ENCODE measurements at places on chromosomes 5 and 9.

GRCh38 chr5:96259151-96259772, 173.8 kb downstream of the PCSK1 start:
- peak; percentile 5 for DNase-seq

DNA sequence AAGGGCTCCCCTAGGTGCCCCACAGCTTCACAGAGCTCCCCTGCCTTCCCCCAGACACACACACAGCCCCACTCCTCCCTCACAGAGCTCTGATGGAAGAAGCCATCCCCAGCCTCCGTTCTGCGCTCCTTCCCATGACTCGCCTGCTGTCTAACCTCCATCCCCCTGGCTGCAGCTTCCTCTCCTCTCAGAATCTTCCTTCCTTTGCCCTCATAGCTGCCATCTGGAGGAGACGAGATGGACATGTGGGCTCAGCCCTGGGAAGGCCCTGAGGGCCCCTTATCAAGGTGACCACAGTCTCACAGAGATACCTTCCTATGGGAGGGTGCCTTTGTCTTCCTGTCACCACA, 94.3 kb downstream of the PCDH1 start:
- no peak for DNase-seq

DNA sequence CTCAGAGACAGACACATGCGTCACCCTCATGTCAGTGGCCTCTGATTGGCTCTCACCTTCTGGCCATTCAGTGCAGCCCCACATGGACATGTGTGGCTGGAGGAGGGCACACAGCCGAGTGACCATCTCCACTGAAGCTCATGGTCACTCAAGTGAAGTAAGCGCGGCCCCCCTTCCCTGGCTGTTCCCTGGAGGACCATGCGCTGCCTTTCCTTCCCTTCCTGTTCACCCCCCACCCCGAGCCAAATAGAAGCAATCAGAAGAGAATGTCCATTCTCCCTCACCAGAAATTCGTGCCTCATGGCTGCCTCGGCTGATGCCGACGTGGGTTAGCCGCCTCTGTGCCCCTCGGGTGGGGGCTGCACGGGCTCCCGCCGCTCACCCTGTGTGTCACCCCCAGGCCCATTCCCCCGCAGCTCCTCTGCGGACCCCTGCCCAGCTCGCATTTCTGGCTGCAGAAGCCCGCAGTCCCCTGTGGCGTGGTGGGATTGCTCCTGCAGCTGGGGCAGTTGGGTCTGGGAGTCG, 12.5 kb upstream of the COL5A1 start:
- DNase-seq: no peak

GRCh38 chr5:90171466-90171865, 238.1 kb downstream of the CETN3 start:
- peak; percentile 14 for DNase-seq

GRCh38 chr9:18319918-18320445, 154.0 kb upstream of the ADAMTSL1 start:
- no peak for DNase-seq

GRCh38 chr5:125786021-125786420, 637.2 kb upstream of the GRAMD2B start:
- DNase-seq: no peak

DNA sequence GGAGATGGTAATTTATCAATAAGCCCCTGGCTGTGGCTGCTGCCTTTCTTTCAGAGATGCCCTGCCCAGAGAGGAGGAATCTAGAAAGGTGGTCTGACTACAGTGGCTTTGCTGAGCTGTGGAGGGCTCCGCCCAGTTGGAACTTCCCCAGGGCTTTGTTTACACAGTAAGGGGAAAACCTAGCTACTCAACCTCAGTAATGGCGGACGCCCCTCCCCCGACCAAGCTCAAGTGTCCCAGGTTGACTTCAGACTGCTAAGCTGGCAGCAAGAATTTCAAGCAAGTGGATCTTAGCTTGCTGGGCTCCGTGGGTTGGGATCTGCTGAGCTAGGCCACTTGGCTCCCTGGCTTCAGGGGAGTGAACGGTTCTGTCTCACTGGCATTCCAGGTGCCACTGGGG, 865.4 kb upstream of the ACO1 start:
- DNase-seq: no peak

DNA sequence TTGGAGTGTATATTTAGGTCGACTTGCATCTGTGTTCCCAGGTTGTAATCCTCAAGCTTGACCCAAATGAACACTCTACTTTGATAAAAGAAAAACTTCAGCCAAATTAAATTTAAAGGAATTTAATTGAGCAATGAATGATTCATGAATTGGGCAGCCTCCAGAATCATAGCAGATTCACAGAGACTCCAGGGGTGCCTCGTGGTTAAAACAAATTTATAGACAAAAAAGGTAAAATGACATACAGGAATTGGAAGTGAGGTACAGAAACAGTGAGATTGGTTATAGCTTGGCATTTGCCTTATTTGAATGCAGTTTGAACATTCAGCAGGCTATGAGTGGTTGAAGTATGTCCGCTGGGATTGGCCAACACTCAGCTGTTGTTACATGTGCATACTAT, 21.6 kb upstream of the SPATA31D4 start:
- DNase-seq: no peak

DNA sequence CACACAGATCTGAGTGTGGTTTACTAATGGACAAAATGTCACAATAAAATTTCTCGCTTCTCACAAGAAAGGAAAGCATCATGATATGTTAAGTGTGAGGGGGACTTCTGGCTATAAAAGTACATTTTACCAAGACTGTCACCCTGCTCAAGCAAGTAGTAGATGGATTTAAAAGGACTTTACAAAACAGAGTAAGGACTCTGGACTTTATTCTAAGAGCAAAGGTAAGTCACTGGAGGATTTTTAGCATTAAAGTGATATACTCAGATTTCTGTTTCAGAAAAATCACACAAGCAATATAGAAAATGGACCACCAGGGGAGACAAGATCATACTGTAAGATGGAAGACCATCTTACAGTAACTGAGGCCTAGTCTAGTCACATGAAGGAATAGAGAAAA, 19.7 kb downstream of the FANCC start:
- DNase-seq: no peak

GRCh38 chr9:110027671-110028081, 180.3 kb downstream of the C9orf152 start:
- no peak for DNase-seq

GRCh38 chr9:6218099-6218502, 2.5 kb downstream of the IL33 start:
- DNase-seq: no peak

DNA sequence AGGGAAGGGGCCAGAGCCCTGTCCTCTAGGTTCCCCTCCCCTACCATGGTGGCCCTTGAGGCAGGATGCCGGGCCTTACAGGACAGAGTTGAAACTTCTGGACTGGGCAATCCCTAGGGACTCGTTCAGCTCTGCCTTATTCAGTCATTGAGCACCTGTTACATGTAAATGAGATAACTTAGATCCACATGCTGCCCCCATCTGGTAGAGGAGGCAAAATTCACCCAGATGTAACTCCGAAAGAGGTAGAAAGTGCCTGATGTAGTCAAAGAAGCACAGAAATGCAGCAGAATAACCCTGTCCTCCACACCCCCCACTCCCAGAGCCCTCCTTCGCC, 1.5 kb downstream of the GGTA1 start:
- DNase-seq: peak; percentile 78

DNA sequence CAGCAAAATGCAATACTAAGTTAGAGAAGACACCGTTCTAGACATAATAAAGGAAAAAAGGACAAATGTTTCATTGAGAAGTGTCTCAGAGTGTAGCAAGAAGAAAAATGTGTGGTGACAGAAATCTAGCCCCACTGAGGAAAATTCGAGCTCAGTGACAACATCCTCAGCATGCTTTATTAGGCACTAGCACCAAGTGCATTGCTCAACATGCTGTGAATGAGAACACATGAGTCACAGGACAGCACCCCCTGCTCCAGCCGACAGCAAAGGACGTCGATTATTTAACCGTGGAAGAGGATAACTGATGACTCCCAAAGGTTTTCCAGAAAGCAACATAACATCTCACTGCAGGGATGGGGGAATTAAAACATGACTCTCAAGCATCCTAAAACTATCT, 182.7 kb downstream of the GNAQ start:
- DNase-seq: peak; percentile 78

DNA sequence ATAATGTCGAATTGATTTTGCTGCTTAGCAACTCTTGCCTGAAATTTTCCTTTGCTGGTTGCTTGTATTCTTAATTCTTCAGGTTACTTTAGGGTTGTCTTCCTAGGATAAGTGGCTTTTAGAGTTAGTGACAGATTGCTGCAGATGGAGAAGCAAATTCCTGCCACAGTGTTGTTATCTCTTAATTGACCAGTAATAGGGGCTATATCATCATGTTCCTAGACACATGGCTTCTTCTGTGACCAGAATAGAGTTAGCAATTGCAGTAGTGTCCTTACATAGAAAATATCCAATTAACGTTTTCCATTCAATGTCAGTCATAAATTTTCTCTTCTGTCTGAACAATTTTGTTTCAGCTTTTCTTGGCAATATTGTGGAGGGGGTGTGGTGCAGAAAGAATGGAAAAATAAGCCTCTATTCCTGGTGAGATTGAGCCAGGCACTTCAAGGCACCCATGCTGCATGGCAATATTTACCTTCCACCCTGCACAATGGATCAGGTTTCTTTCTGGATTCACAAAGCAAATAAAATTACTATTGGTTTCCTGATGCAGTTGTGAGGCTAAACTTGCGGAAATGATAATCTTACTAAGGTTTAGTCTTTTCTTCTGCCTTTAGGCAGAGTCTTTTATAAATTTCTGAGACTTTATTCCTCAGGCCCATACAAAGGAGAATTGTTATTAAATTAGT, 1481.5 kb downstream of the EFNA5 start:
- DNase-seq: no peak

DNA sequence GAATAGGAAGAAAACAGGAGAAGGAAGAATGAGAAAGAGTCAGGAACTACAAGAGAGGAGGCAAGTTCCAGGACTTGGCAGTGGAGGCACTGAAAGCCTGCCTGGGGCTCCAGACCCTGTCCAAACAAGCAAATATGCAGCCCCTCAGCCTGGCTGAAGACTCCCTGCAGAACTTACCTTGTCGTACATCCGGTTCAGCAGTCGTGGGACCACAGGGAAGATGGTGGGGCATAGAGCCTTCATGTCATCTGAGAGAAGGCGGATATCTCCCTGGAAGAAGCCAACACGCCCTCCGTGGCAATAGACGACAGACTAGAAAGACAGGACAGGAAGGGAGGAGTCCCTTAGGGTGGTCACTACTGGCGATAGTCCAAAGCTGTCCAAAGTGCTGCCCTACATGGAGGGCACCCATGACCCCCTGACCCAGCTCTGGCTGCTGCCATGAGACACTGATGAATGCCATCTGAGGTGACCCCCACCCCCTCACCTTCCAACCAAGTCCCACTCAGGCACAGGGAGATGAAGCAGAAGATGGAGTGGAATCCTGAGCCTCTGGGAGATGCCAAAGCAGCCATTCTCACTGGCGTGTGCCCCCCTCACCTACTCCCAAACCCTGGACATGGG, 27.7 kb upstream of the MEIKIN start:
- DNase-seq: no peak

- DNase-seq: no peak
Measured at GRCh38 chr5:160938532-160938931, 86.5 kb upstream of the ATP10B start.

DNA sequence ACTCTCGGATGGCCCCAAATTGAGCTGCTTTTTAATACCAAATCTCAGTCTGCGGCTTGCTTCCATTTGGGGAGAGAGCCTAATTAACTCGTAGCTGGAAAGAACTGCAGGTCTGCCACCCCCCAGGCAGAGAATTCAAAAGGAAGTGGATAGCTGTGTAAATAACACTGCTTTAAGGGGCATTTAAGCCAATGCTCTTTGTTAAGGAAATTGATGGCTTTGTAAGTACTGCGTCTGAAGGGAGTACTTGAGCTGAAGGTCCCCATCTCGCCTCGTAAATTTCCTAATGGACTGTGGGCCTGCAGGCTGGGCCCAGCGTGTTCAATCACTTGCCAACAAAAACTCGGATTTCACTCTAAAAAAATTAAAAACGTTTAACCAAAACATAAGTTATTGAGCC, 132.7 kb downstream of the PAPPA start:
- no peak for DNase-seq

- no peak for DNase-seq
Measured at GRCh38 chr5:29042152-29042551, 2003.8 kb upstream of the CDH9 start.

DNA sequence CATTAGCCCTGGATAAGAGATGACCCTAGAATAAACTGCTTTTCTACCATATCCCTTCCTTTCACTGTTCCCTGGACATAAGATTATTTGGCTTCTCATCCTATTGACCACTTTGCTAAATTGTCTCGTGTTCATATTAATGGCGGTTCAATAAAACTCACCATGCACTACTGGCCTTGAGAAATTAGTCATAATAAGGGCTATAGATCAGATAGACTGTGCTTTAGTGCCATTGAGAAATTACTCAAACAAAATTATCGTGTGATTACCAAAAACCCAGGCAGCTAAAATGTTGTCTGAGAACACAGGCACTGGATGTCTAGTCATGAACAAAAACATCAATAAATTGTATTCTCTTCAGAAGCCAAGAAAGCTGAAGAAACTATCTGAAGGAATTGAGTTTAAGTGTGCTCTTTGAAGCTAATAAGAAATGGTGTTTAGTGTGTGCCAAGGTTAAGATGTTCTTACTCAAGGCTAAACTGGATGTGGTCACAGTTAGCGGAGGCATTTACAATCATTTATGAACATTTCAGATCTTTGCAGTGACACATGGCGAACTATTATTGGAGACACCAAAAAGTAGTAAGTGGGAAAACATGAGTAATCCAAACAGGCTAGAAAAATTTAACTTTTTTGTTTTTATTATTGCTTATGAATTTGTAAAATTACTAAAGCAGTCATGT, 460.4 kb upstream of the RORB start:
- no peak for DNase-seq

DNA sequence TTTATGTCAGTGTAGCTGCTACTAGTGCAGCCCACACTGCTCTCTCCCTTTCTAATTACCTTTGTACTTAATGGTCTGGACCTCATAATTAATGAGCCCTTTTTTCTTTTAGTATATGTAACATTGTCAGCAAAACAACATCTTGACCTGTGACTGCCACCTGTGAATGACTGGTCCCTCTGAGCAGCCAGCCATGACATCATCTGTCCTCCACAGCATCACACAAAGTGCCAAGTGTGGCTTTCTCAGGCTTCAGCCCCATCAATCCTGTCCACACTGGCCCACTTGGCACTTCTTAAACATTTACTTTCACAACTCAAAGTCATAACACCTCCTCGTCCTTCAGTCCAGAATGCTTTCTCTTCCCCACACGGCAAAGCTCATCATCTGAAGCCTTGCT, 104.7 kb downstream of the GPR21 start:
- no peak for DNase-seq

GRCh38 chr5:62314213-62314830, 8.3 kb downstream of the KIF2A start:
- DNase-seq: no peak

DNA sequence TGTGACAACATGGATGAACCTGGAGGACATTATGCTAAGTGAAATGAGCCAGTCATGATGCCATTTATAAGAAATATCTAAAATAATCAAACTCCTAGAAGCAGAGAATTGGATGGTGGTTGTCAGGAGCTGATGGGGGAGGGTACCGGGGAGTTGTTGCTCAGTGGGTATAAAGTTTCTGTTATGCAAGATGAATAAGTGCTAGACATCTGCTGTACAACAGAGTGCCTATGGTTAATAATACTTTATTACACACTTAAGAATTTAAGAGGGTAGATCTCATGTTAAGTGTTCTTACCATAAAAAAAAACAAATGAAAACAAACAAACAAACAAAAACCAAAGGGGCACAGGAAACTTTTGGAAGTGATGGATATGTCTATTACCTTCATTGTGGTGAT, 13.0 kb upstream of the CCDC69 start:
- no peak for DNase-seq

GRCh38 chr5:961711-962240, 46.8 kb upstream of the NKD2 start:
- DNase-seq: no peak

Data from inflammatory macrophage treated with lipopolysaccharide for 1 hour (primary cell).